ENCODE measurements at places on chromosomes 1 and 21.
A peak's percentile ranks its signal among the peaks of the same experiment; 100 is the strongest.

DNA sequence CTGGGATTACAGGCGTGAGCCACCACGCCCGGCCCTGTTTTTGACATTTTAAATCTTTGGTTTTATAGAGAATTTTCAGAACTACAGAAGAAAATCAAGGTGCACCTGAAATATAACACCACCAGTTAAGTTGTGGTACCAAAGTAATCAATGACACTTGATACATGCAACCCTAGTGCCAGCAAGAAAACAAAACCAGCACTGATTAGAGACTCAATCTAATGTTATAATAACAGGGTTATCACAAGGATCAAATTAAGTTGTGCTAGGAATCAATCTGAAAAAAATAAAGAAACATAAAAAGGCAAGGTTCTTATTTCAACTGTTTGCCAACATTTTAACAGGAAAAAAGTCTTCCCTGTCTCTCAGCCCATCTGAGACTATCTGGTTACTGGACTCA is 23.8 kb downstream of the TGFBR3 start:
- DNase-seq = no peak

- no peak for DNase-seq
Measured at GRCh38 chr21:39924577-39925308, 57.5 kb downstream of the PCP4 start.

- no peak for DNase-seq
Measured at GRCh38 chr1:6325482-6325881, 64.6 kb upstream of the GPR153 start.

DNA sequence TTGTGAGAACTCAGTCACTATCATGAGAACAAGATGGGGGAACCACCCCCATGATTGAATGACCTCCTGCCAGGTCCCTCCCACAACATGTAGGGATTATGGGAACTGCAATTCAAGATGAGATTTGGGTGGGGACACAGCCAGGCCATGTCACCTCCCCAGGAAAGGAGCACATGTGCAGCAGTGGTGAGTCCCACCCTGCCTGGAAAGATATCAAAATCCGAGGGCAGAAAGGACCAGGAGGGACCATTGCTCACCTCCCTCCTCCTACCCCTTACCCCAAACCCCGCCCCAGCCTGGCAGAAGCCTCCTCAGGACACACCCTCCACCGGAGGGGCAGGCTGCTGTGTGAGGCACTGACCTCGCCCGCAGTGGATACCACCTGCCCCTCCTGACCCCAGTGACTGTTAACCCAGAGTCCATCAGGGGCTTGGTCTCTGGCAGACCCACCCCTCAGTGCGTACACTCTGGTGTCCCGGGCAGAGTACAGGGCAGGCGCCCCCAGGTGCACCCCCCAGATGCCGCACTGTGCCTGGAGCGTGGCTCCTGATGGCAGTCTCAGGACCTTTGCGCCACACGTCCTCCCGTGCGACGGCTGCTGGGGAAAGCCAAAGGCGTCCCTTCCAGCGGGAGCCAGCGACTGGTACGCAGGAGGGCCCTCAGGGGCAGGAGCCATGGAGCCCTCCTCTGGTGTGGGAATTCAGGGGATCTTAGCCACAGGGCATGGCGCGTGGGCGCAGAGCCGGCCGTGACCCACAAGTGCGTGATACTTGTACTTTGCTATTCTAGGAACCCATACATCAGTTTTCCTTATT is 20.9 kb downstream of the PDXK start:
- DNase-seq = no peak

DNA sequence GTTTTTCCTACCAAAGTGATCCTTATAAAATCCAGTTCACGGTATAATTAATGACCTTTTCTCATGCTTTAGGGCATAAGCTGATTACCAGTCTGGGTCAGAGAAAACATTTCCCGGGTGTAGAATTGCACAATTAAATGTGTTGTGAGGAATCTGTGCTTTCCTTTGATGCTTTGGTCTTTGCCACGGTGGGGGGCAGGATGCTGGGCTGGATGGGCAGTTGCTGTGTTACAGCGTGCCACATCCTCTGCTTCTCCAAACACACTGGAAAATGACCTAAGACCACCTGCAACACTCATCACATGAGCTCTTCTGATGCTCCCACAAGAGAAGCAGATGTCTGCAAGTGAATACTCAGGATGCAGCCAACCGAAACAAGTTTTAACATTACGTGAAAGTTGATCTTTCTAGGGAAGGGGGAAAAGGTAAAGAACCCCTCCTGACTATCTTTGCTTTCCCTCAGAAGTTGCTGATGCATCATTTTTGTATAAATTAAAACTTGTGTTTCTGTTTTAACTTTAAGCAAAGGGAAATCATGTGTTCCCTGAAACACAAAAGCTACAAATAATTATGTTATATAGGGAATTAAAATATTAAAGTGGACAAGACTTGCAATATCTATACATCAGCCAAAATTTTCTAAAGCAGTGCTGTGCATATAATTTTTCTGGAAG is 515.3 kb upstream of the NR5A2 start:
- no peak for DNase-seq

GRCh38 chr1:44485934-44486460 is 80.9 kb downstream of the RNF220 start:
- no peak for DNase-seq

- DNase-seq = no peak
Measured at GRCh38 chr21:35212393-35213127, 163.5 kb upstream of the RUNX1 start.

DNA sequence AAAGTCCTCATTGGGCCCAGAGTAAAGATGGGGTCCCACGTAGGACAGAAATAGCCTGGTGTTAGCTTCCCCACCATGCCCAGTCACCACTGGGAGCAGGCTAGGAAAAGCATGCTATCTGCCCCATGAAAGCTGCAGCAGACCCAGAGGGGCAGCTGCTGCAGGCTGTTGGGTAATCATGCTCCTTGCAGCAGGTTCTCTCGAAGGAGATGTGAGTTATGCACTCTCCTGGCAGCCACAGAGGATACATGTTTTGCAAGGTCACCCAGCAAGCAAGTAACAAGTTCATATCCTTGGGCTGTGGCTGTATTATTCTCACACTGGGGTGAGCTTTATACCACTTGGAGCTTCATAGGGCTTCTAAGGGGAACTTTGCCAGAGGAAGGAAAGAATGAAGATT is 9.1 kb upstream of the HEYL start:
- DNase-seq = no peak

- DNase-seq = no peak
Measured at GRCh38 chr1:201483373-201483949, 14.5 kb upstream of the PHLDA3 start.

GRCh38 chr1:66246351-66247269 is 287.3 kb upstream of the SGIP1 start:
- DNase-seq = no peak

GRCh38 chr1:25854554-25854953 is 4.7 kb downstream of the AUNIP start:
- no peak for DNase-seq

GRCh38 chr1:160829766-160830165 is 32.9 kb downstream of the CD244 start:
- no peak for DNase-seq

- no peak for DNase-seq
Measured at GRCh38 chr21:36207577-36208320, 51.1 kb downstream of the DOP1B start.

- peak; percentile 58 for DNase-seq
Measured at GRCh38 chr1:6273380-6273891, 12.5 kb upstream of the GPR153 start.

GRCh38 chr1:31848381-31848897 is 32.6 kb upstream of the SPOCD1 start:
- no peak for DNase-seq

GRCh38 chr1:174991473-174991872 is 8.3 kb upstream of the CACYBP start:
- DNase-seq = no peak

DNA sequence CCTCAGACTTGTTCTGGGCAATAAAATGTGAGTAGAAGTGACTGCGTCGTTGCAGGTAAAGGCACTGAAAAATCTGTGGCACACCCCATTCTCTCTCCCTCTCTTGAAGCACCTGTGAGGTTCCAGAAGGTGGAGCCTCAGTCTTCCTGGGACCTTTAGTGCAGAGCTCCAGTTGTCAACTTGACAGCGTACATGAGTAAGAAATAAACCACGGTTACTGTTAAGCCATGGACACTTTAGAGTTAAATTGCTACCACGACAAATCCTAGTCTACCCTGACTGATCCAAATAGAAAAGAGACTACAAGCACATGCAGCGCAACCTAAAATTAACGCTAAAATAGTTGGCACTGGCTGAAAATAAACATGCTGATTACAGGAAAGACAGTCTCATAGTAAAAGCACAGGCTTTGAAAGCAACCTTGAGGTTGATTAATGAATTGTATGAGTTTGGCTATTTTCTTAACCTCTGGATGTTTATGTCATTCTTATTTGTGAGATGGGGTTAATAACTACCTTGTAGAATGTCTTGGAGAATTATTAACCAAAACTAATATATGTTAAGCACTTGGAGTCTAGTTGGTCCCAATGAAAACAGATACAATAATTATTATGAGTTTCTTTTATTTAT is 93.0 kb upstream of the PLPPR4 start:
- no peak for DNase-seq

GRCh38 chr1:89589515-89589914 is 43.4 kb upstream of the LRRC8C start:
- DNase-seq = no peak

DNA sequence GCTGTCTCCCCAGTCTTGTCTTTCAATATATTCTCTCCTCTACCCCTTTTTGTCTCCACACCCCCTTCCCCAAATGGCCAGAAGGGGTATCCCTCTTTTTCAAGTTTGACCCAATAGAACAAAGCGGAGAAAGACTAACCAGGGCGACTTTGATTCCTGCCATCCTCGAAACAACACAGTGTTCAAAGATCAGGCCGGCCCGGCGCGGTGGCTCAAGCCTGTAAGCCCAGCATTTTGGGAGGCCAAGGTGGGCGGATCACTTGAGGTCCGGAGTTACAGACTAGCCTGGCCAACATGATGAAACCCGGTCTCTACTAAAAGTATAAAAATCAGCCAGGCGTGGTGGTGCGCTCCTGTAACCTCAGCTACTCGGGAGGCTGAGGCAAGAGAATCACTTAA is 77.0 kb upstream of the IFNAR2 start:
- no peak for DNase-seq

DNA sequence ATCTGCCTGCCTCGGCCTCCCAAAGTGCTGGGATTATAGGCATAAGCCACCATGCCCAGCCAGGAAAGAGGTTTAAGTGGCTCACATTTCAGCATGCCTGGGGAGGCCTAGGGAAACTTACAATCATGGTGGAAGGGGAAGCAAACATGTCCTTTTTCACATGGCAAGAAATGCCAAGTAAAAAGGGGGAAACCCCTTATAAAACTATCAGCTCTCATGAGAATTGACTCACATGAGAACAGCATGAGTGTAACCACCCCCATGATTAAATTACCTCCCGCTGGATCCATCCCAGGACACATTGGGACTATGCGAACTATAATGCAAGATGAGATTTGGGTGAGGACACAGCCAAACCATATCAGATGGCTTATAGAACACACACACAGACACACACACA is 8.8 kb upstream of the KLHL12 start:
- DNase-seq = no peak

DNA sequence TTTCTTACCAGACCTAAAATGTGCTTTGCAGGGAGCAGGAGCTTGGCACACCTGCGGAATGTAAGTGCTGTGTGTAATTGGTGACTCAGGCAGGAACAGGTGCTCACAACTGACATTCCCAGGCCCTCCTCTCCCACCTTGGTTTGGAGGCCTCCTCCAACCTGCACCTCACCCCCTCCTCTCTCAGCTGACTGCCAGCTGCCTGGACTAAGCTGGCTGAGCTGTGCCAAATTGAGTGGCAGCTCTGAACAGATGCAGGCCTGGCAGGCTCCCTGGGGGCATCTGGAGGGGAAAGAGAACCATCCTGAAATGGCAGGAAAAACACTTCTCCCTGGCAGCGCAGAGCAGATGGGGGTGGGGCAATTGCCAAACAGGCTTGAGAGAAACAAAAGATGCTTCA is 91.7 kb upstream of the PGBD5 start:
- peak; percentile 41 for DNase-seq

GRCh38 chr1:168970926-168971659 is 135.4 kb upstream of the ATP1B1 start:
- DNase-seq = no peak

- no peak for DNase-seq
Measured at GRCh38 chr1:6260961-6261614, at the start of gene GPR153. TSS of gene GPR153 (minus strand) at chr1:6261098. CDS start at chr1:6254905, 6,193 bp downstream.

- DNase-seq = no peak
Measured at GRCh38 chr1:247164694-247165093, 7.1 kb downstream of the ZNF124 start.

- no peak for DNase-seq
Measured at GRCh38 chr1:58047265-58047858, 499.2 kb downstream of the OMA1 start.

DNA sequence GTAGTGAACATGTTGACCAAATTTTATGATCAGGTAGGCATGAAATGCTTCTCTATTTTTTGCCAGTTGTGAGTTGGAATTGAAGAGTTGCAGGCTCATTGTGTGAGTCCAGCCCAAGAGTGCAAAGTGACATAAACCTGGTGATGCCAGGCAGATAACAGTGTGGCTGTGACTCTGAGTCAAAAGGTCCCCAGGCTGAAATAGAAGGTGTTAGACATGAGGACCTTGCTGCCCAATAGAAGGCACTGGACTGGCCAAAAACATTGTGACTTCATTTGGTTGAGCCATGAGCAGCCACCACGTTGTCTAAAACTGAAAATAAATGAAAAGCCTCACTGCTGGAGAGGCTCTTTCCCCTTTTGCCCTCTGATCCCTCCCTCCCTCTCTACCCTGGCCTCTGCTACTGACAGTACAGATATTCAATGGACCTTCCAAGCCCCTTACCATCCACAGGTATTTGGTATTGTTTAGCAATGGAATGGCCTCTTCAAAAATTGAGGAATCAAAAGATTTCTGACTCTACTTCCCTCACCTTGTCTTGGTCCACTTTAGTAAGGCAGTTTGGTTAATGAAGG is 67.8 kb upstream of the ABCD3 start:
- DNase-seq = no peak

DNA sequence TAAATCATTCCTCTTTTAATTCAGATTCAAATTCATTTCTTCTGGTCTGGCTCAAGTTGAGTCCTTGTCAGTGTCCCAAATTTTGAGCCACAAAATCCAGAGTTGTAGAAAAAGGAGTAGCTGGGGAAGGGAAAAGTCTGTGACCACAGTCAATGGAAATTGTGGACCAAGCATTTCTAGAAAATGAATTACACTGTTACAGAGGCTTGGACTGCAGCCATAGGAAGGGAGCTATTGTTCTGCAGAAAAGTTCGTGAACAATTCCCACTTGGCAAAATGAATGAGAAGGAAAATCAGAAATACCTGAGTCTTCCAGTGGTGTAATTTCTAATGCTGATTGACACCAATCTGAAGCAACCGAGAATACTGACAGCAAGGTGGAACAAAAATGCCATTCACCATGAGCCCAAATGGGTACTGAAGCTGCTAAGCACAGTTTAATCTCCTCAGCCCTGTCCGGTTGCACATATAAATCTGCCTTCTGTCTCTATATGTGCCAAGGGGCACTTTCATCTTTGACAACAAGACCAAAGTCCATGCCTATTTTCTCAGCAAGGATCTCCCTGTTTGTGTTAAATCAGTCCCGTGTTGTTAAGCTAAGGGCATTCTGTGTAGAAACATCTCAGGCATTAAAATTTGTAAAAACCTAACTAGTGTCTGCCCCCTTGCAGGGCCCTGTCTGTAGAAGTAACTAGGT is 51.3 kb downstream of the TEX35 start:
- no peak for DNase-seq

All from putamen (tissue), 1 donor.